ENCODE measurements at places on chromosomes 12 and 14. TPM values are rescaled to one million over a fixed set of nuclear protein-coding genes. Genes with fewer than 3 reads are reported as not detected.
A peak's percentile ranks its signal among the peaks of the same experiment; 100 is the strongest.

DNA sequence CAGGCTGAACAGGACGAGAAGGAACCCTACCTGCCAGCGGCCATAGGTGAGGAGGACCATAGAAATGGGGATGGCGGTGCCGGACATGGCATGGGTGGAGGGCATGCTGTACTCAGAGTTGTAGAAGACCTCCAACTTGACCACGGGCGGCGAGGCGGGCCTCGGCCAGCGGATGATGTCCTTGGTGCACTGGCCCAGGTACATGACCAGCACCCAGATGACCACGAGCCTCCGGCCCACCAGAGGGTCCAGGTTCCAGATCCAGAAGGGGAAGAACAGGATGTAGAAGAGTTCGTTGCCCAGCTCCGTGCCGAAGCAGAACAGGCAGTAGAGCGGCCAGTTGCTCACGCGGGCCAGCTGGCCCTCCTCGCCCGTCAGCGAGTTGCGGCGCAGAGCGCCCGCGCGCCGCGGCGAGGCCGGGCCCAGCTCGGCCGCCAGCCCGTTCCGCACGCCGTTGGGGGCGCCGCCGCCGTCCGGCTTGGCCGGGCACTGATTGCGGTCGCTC, 582 bp downstream of the SGPP1 start:
- DNase-seq, result peak; percentile 41

DNA sequence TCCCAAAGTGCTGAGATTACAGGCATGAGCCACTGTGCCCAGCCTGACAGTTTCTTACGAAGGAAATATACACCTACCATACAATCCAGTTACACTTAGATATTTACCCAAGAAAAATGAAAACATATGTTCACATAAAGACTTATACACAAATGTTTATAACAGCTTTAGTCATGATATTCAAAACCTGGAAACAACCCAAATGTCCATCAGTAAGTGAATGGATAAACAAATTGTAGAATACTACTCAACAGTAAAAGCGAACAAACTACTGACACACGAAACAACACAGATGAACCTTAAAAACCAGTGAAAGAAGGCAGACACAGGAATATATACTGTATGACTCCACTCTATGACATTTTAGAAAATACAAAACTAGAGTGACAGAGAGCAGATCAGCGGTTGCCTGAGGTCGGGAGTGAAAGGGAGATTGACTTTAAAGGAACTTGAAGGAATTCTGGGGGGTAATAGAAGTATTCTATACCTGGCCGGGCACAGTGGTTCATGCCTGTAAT, 83.6 kb downstream of the SPRING1 start:
- DNase-seq, result no peak

DNA sequence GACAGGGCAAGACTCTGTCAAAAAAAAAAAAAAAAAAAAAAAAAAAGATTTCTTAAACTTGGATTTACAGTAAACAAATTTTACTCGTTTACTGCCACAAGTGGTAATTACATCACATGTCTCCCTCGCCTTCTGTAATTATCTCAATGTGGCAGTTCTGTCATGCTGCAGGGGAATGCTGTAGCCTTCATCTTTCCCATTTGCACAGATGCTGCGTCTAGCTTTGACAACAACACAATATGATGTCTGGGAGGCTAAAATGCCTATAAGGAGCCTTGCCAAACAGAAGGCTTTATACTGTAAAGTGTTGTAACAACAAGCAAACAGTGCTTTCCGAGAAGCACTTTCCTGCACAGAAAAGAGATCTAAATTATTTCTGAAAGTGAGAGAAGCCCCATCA, 48.7 kb downstream of the ESR2 start:
- DNase-seq, result no peak

DNA sequence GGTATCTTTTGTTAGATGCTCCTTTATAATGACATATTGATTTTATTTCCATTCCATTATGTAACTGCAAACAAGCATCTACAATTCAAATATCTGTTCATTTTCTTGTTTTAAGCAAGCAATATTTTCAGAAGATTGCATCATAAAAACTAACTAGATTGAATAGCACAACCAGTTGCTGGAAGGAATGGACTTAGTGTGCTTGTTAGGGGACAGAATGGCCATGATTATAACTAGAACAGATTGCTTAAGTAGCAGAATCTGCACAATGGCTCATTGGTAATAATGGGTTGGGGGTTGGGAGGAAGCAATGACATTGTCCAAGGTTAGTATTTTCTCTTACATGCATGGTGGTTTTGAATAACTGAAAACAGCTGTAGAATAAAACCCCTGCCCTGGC, 939.5 kb downstream of the SLC16A7 start:
- no peak for DNase-seq

DNA sequence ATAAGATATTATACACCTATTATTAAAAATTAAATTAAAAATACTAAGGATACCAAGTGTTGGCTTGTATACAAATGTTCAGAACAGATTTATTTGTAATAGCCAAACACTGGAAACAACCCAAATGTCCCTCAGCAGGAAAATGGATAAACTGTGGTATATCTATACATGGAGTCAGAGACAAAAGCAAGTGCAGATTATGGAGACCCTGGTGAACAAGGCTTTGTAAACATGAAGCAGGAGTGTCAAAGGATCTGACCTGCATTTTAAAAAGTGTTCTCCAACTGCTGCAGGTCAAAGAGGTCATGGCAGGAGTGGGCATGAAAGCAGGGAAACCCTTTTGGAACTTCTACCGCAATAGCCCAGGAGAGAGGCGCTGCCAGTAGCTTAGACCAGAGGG, 181.6 kb downstream of the STXBP6 start:
- DNase-seq, result no peak

GRCh38 chr12:120460157-120460556, 9.4 kb downstream of the SRSF9 start:
- no peak for DNase-seq

GRCh38 chr12:60100852-60101251, 505.0 kb downstream of the SLC16A7 start:
- no peak for DNase-seq

The PAH gene
- not detected for total RNA-seq

The SIX6 gene
- not detected for total RNA-seq
